Esophagus squamous epithelium (tissue), 5 donors: ENCODE measurements at places on chromosomes 11 and 22.

DNA sequence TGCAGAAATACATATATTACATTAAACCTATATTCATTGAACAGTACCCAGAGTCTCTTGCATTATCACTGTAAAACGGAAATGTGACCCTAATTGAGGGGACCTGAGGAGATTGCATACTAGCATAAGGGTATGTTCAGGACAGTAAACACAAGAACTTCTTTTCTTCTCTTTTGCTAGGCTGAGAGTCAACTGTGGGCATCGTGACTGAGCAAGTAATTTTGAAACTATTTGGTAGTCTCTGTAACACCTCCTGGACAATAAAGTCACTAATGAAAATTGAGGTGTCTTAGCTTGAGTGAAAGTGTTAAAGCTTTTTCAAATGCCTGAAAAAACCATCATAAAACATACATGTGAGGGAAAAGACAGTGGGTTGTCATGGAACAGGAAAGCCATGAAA lies 90.9 kb downstream of the PDHX start:
- DNase-seq: no peak

DNA sequence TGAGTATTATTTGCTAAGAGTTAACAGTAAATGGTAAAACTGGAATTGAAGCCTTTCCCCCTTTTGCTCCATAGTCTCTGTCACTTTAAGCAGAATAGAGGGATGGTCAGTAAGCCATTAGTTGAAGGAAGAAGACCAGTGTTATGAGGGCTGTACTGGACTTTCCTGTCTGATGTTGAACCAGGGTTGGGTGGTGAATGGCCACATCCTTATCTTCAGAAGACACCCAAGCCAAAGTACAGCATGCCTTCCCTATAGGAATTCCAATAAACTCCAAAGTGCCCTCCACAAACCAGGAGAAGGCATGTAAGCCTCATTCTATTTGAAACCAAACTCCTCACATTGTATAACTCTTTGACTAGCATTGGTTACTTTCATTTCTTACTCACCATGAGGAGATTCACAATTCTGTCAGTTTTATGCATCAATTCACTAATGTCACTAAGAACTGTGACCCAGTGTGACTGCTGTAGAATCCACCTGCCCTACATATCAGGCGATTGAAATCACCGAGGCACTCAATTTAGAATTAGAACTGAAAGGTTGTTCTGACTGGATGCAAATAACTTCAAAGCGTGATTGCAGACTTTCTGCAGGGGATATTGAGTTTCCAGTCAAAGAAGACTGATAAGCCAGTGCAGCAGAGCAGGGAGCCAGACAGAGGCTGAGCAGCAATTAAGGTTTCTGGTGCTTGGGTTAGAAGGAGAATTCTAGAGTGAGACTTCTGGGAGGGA lies 107.1 kb upstream of the DDI1 start:
- DNase-seq: no peak

- DNase-seq: no peak
Measured at GRCh38 chr11:62574363-62575071, 826 bp upstream of the EEF1G start.

- no peak for DNase-seq
Measured at GRCh38 chr22:21728270-21728669, 7.3 kb downstream of the YPEL1 start.
